ENCODE measurements at places on chromosomes 2 and 18.

DNA sequence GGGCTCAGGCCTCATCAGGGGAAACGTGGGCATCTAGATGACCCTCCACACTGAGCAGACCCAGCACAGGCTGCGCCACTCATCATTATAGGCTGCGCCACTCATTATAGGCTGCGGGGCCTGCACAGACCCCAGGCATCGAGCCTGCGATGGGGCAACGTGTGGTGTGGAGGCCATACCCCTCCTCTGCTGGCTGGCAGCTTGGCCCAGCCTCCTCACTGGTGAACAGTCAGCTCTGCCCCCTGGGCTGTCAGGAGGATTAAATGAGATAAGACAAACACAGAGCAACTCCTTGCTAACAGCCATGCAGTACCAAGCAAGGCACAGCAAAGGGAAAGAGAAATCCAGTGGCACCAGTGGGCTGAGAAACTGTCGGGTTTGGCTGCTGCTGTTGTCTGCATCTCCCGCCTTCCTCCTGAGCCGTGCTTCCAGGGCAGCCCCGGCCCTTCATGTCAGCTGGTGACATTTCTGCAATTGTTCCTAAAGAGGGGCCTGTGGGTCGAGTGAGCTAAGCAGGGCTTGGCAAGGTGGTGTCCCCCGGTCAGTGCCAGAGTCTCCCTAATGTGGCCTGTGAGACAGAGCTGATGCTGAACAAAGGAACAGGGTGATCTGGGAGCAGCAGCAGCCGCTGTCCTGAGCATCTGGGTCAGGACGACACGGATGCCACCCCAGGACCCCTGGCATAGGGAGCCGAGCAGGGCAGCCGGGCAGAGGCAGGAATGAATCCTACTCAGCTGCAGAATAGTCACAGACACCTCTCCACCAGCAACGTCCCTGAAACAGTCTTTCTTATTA, 48.7 kb downstream of the RRM2 start:
- DNase-seq: no peak

DNA sequence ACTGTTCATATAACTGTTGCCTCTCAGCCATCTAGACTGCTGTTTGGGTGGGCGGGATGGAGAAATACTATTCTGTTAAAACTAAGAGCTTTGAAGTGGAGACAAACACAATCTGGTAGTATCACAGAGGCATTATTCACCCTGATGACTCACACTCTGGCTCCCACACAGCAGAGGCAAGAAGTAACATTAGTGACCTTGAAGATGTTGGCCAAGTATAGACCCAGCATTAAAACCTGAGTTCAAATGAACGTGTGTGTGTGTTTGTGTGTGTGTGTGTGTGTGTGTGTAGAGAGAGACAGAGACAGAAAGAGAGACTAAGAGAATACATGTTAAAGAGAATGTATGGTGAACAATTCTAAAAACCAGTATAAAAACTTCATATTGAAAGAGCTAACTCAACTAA, 22.5 kb upstream of the ACVR1 start:
- DNase-seq: no peak

GRCh38 chr2:117086174-117086942, 728.1 kb upstream of the DDX18 start:
- no peak for DNase-seq

DNA sequence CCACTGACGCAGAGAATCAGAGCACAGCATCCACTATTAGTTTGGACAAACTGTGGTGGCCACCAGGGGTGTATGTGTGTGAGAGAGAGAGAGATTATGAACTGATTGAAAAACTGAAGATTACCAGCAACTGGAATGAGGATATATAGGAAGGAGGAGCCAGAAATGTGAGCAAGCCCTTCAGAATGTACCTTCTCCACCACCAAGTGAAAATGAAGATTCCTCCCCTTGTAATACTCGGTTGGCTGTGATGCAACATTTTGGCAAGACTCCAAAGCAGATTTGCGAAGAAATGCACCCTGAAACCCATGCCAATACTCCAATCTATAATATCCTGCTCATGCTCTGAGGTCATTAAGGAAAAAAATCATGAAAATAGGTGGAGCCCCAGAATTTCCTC, 121.2 kb upstream of the SLC35G4 start:
- DNase-seq: no peak

DNA sequence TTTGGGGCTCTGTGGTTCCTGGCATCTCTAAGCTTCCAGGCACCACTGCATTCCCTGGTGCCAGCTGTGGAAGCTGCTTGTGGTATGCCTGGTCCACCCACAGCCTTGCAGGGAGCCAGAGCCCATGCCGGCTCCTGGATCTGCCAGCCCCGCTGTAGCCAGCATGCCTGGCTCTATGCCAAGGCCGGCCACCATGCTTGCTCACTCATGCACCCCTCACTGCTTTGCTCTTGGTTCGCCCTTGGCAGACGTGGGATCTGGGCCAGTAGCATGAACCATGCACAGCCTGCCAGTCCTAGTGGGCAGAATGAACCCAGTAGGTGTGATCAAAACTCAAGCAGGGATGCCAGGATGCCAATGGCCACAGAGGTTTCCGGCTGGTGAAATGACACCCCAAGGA, 634.2 kb upstream of the TMEFF2 start:
- DNase-seq: no peak

DNA sequence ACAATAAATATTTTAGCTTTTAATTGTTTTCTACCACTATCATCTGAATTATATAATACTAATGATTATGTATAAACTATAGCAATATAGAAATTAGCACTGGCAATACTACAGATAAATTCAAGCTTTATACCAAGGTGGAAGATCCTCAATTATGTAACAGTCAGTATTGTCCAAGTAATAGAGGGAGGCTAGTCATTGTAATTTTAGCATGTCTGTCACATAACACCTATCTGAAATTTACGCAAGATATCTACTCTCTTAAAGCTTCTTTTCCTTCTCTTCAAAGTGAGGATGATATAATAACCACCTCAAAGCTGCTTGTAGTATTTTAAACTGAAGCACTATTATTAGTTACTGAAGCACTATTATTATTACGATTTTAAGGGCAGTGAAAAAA, 12.2 kb downstream of the KCNJ3 start:
- no peak for DNase-seq

DNA sequence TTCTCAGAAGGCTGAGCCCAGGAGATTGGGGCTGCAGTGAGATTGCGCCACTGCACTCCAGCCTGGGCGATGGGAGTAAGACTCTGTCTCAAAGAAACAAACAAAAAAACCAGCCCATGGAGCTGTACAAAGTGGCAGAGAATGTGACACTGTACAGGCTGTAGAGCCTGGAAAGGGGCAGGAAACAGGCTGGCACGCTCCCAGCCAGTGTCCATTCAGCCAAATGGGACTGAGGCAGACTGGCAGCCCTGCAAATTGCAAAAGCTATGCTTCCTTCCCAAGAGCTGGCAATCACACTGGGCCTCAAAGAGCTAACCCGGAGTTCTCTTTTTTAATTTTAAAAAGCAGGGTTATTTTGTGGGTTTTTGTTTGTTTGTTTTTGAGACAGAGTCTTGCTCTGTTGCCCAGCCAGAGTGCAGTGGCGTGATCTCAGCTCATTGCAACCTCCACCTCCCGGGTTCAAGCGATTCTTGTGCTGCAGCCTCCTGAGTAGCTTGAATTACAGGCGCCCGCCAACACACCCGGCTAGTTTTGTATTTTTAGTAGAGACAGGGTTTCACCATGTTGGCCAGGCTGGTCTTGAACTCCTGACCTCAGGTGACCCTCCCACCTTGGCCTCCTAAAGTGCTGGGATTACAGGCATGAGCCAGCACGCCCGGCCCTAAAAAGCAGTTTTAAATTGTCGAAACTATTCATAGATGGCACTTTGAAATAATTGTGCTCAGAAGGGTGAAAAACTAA, 42.8 kb downstream of the SCRN3 start:
- no peak for DNase-seq

DNA sequence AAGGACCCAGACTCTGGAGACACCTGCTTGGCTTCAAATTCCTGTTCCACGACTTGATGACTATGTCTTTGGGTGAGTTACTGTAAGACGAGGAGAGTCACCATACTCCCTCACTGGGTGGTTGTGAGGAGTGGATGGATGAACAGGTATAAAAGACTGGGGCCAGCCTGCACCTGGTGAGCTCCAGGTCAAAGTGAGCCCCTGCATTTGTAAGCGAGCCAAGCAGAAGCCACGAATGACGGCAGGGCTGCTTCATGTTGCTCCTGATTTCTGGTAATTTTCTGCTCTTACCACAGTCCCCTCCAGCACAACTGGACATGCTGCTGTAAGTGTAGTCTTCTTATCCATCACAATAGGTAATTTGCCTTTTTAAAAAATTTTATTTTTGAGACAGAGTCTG, 86.6 kb downstream of the POLR1A start:
- no peak for DNase-seq

DNA sequence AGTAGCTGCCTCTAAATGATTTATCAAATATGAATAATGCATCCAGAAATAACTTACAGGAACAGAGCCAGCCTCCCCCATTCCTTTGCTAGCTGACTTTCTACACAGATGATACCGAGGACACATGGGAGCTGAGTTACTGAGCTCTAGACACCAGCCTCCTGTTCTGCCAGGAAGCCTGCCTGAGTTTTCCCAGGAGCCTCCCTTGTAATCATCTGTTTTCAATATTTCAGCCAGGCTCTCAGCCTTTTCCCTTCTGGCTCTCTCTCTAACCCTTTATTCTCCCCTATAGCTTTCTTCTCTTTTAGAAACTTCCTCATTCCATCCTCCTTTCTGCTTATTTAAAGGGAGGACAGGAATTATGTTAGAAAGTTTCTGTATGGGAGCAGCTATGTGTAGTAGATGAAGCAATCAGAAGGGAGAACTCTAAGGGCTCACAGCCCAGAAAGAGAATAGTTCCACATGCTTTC, 911.6 kb downstream of the TDRD15 start:
- DNase-seq: no peak

DNA sequence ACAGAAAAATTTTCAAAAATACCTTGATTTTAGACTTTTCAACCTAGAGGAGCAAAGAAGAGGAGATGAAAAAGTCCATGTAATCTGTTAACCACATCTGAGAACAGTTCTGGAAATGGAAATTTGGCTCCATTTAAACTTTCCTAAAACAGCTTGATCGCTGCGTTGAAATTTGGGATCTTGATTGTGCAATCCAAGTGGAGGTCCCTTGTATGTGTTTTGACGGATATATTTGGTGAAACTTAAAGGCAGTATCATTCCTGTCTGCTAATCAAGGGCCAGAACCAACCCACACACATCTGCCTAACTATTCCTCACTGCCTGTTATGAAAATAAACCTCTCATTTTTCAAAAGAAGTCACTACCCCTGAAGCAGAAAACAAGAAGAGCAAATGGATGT, 46.6 kb downstream of the SPATS2L start:
- DNase-seq: no peak

- no peak for DNase-seq
These were observed 179.8 kb upstream of the HAAO start for GRCh38 chr2:42971947-42972736.

GRCh38 chr18:65523461-65523860, 227.4 kb upstream of the CDH7 start:
- DNase-seq: no peak

GRCh38 chr18:48711651-48712486, 173.0 kb downstream of the CTIF start:
- no peak for DNase-seq

DNA sequence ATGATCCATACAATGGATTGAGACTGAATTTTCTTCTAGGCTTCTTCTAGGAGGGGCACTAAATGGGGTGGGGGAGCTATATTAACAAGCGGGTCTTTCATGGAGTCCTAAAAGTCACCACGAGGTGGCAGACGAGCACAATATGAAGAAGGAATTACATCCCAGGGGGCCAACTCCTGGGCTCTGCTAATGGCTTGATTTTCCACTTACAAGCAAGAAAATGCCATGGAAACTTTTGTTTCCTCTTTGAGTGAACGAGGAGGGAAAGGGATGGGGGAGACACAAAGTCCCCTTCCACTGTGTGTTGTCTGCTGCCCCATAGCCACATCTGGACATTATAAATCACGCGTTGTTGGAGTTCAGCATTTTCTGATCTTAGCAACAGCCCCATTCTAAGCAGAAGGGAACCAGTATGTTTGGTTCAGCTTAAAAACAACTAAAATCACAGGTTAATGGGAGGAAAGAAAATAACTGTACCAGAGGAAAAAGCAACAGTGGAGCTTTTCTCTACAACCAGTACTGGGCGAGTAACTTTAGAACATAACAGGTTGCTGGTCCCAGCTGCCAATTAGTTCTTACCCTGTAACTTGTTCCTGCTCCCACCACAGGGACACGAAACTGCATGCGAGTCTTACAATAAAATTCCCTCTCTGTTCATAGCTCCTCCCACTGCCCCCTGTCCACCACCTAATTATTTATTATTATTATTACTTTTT, 285.0 kb upstream of the PARD3B start:
- DNase-seq: no peak

Measured in GM06990 (cell line).